ENCODE measurements at places on chromosomes 7 and 10.

- DNase-seq, result peak; percentile 54
These were observed 32.1 kb upstream of the A1CF start for GRCh38 chr10:50917486-50917885.

DNA sequence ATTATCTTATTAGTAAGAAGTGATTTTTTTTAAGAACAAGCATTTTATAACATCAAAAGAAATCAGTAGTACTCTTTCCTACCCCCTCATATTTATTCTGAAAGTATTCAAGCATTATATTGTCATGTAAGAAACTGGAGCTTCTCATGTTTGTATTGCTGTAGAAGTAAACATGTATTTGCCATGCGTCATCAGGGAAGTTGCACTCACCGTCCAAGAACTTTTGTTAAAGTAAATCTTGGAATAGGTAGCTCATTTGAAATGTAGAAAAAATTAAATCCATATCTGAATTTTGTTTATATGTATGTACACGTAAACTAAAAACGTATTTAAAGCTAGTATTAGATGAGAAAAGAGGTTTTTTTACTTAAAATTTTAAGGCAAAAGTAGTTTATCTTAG, 96.8 kb downstream of the PTEN start:
- DNase-seq, result no peak

DNA sequence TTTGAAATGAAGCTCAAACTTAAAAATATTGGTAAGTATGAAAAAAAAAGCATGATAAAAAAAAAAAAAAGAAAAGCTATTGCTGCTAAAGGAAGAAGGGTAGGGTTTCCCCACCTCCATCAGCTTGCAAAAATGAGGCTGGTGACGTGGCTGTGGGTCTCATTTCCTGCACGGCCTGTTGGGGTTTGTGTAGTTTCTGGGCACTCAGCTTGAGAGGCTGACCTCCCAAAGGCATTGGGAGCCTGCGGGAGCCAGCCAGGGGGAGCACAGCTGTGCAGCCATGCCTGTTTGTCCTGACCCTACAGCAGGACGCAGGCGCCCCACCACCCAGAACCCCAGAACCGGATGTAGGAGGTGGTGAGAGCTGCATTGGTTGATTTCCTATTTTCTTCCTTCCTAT, 48.8 kb upstream of the CARD11 start:
- DNase-seq, result no peak

- no peak for DNase-seq
These were observed 3.2 kb downstream of the GPC2 start for GRCh38 chr7:100173806-100174495.

DNA sequence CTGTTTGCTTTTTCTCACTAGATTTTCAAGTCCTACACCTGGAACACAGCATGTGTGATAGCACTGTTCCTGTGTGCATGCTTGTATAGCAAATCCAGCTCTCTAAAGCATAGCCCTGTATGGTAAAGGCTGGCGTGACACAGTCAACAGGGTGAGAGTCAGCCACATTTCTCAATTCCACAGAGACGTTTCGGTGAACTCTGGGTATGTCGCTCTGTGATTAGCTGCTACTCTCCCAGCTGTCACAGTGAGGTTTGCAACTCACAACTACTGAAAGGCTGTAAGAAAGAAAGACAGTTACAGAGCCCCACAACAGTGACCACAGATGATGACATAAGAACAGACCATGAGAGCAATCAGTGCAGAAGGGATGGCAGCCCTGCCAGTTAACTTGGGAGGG, 170.6 kb upstream of the IMMP2L start:
- no peak for DNase-seq

GRCh38 chr7:128041203-128041602, 10.0 kb upstream of the LRRC4 start:
- no peak for DNase-seq

DNA sequence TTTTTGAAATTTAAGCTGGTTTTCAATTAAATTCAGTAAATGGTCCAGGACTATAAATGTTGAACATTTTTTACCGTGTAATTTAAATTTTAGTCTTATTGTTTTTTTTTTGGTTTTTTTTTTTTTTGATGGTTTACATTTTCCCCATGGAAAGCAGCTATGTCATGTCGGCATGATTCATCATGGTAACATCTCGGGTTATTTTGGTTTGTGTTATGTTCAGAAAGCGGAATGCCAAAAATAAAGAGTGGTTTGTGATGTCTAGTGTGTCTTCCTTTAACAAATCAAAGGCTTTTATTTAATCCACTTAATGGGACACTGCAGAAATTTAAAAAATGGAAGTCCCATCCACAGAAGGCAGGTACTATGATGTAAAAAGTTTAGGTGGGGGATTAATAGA, 58.5 kb downstream of the TRUB1 start:
- no peak for DNase-seq

- DNase-seq, result no peak
These were observed 57.4 kb downstream of the MINDY4 start for GRCh38 chr7:30828591-30828990.

DNA sequence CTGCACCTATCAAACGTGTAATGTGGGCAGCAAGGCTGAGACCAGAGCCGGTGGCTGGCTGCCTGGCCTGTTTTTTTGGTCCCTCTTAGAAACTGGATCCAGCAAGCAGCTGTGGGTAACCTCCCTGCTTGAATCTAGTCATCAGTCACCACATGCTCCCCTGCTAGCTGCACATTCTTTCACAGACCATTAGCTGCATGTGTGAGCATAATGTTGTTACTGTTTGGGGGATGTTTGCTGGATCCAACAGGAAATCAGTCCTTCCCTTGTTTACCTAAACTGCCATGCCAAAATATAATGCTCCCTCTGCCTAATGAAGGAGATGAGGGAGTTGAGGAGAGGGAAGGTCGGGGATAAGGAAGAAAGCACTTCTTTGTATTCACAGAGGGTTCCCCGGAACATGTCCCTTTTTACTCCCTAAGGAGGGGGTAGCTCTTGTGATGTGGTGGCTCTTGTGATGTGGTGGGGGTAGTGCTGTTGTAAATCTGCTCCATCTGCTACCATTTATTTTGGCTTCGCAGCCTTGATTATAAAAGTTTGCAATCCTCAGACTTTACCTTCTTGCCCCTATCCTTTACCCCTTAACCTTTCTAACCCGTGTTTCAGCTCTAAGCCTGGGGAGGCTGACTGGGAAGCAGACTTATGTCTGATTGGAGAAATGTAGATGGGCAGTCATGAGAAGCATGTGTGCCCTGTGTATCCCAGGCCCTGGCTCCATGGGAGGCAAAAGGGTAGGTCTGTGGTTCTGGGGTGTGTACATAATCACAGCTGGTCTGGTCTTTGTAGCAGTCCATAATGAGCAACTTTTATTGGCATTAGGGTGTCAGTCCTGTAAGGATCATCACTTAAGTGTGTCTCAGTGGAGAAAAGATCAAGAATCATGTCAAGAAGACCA, 20.8 kb downstream of the LOXL4 start:
- DNase-seq, result no peak

- DNase-seq, result no peak
These were observed 3.0 kb upstream of the LIPK start for GRCh38 chr10:88702848-88703597.

DNA sequence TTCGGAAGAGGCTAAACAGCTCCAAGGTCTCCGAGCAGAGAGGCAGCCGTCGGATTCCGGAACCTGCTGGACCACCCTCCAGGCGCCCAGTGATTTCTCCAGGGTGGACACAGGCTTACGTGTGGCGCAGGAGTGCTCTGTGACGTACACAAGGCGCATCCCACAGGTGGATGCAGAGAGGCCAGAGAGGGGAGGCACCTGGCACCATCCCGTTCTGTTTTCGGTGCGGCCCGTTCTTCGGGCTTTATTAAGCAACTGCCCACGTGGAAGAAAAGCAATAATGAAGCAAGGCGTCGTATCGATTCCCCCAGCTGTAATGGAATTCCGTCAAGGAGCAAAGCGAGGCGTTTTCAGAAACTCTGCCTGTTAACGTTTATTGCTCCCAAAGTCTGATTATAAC, 163.6 kb downstream of the PTPRN2 start:
- no peak for DNase-seq

- no peak for DNase-seq
These were observed 22.9 kb downstream of the PDGFA start for GRCh38 chr7:496528-497295.

DNA sequence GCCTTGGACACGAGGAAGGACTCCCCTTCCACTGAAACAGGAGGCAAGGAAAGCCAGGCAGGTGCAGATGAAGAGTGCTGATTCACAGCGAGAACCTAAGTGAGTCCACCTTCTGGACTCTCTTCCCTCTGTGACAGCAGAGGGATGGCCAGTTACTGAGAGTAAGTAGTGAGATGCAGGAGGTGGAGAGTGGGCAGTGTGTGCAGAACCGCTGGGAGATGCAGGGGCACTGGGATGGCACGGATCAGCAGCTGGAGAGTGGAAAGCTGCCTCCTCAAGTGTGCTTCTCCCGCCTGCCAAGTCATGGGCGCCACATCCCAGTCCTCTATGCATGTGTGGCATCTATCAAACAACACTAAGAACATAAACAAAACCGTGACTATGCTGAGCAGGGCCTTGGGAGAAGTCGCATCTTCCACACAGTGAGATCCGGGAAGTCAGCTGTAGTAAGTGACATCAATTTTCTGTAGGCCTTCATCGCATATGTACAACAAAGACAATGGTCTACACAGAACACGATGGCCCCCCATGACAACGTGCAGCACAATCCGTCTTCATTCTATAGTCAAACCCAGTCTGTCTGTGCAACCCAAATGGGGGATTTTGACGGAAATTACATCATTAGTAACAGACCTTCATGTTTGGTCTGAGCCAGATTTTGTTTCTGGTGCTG, 217.4 kb upstream of the KLF14 start:
- DNase-seq, result no peak

DNA sequence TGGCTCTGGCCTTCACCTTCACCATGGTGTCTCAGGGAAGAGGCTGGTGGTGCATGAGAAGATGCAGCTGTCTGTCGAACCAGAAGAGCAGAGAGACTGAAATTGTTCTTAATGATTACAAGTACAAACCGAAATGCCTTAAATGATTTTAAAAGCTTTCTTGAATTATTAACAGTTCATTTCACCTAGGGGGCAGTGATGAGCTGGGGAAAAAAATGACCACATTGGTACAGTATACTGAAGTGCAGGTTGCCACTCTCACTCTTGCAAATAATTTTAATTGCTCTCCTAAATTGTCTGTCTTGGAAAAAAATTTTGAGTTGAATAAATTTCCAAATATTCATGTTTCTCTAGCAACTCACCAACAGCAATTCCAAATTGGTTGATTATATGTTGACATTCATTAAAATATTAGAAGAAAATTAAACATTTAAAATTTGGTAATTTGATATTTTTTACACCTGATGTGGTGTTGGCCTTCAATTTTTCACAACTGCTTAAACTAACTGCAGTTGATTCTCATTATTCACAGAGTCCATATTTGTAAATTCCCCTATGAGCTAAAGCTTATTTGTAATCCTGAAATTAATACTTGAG, 692.6 kb downstream of the ZWINT start:
- peak; percentile 2 for DNase-seq

DNA sequence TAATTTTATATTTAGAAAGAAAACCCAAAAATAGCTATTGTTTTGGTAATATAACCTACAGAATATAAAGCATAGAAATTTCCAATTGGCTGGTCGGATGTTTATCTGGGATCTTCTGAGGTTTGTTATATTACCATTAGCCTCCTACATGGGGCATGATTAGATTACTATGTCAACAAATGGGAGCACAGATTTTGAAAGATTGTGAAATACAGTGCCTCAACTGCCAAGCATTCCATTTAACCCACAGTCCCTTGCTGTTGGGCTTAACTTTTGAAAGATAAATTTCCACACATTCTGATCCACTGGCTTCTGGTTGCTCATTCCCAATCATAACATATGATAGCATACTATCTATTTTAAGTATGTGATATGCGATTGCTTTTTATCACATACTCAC, 455.4 kb upstream of the C7orf33 start:
- no peak for DNase-seq

DNA sequence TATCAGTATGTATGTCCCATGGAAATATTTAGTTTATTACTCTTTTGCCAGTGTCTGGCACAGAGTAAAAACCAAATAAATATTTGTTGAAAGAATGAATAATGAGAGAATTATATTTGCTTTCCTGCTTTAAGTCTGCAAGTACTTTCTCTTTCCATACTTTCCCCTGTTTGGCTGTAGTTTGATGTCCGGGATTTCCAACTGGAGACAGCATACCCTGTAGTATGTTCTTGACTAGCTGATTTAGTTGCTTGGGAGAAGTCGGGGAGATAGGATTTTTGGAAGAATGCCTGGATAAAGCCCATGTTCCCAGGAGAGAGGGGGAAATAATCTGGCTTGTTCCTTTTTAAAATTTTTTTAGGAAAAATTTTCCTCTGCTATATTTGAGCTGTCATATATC, 516.1 kb downstream of the CCSER2 start:
- DNase-seq, result no peak

GRCh38 chr10:71347587-71348395, 28.7 kb downstream of the SLC29A3 start:
- no peak for DNase-seq

GRCh38 chr7:116780521-116780920, 81.9 kb upstream of the CAPZA2 start:
- no peak for DNase-seq

DNA sequence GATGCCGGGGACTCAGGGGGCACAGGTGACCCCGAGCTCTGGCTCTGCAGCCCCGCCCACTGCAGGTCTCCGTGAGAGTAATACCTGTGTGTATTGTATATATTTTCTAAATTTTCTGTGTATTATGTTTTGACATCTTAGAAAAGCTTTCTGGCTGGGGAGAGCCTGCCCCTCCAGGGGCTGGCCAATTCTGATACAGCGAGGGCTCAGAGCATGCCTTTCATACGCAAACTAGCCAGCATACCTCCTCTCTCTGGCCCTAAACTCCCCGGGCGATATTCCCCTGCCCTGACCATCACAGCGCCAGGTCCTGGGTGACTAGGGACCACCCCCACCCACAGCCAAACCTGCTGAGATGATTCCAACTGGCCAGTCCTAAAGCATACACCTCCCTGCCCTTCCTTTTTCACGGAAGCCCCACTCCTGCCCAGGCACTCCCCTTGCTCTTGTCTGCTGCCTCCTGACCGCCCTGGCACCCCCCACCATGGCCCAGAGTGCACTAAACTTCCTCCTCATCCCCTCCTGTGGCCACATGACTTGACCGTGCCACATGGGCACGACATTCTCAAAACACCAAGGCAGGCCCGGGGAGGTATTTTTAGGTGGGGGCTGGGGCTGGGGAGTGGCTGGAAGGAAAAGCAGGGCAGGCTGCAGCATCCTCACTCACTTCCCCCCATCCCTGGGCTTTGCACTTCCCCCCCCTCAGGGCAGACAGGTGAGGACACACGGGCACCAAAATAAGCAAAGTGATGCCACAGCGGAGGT, 61.5 kb downstream of the INSIG1 start:
- no peak for DNase-seq

GRCh38 chr10:42623929-42624328, 14.4 kb downstream of the ZNF33B start:
- no peak for DNase-seq

GRCh38 chr10:62512732-62513475, 138.7 kb downstream of the ZNF365 start:
- no peak for DNase-seq

All from retinal pigment epithelial cell (primary cell).